SK-N-DZ (cell line): ENCODE measurements at places on chromosomes 4 and X.

DNA sequence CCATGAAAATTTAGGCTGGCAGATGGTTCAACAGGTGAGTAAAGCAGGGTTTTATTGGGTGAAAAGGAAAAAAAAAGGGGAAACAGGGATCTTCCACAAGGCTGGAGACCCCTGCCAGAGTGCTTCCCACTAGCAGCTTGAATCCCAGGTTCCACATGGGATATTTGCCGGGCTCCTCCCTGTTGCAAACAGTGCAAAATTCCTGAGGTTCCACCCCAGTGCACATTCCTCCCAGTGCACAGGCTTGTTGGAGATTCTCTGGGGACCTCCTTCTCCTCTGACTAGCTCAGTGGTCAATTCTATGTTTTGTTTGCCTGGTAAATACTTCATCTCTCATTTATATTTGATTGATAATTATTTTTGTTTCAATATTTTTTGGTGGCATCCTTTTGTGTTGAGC lies 66.4 kb upstream of the UGT2B15 start:
- DNase-seq, result no peak

- DNase-seq, result no peak
Measured at GRCh38 chrX:30593440-30594200, 16.1 kb upstream of the TASL start.

DNA sequence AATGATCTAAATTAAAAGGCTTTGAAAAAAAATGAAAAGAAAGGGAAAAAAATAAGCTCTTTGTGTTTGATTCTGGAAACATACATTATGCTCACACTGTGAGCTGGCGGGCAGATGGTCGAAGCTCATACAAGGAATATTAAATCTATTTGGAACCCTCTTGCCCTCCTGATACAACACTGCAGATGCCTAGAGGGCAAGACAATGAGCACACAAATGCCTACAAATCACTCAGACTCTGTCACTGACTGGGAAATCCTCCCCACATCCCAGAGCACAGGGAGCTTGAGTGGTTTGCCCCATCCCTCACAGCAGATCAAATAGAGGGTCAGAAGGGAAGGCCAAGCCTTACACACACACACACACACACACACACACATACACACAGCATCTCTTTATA lies 320.4 kb downstream of the HNRNPD start:
- no peak for DNase-seq

- no peak for DNase-seq
Measured at GRCh38 chr4:78652282-78652876, 100.8 kb downstream of the ANXA3 start.

GRCh38 chr4:76904646-76905190 lies 6.8 kb upstream of the SOWAHB start:
- DNase-seq, result no peak

DNA sequence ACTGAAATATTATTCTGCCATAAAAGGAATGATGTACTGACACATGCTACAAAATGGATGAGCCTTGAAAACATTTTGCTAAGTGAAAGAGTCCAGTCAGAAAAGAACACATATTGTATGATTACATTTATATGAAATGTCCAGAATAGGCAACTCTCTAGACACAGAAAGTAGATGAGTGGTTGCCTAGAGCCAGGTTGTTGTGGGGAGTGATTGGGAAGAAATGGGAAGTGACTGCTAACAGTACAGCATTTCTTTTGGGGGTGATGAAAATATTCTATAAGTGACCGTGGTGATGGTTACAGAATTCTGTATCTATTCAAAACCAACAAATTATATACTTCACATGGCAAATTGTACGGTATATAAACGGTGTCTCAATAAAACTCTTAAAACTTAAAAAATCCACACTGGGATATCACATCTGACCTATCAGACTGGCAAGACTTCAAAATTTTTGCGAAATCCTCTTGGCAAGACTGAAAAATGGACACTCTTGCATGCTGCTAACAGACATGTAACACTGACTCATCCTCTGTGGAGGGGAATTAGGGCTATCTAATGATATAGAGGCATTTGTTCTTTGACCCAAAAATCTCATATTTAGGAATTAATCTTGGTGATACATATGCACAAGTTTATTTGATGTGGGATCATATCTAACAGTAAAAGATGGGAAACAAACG lies 71.8 kb downstream of the FAM13A start:
- no peak for DNase-seq

GRCh38 chr4:4580494-4580893 lies 38.6 kb upstream of the STX18 start:
- DNase-seq, result no peak

DNA sequence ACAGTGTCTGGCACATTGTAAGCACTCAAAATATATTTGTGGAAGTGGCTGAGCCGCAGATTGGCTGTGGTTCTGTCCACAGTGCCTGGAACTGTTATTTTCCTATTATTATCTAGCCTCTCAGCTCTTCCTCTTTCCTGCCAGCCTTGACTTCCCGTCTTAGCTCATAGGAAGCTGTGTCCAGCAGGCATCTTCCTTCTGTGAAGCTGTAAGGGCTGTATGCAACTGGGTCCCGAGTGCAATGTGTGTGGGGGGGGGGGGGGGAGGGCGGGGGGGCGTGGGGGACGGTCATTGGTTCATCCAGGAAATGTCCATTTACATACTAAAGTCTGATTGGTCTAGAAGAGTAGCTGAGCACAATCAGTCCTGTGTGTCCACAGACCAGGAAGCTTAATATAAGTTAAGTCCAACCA lies 210.7 kb downstream of the PDGFRA start:
- DNase-seq, result peak; percentile 0

GRCh38 chr4:158884280-158884679 lies 115.5 kb downstream of the FNIP2 start:
- no peak for DNase-seq

GRCh38 chr4:74006009-74006476 lies 7.6 kb upstream of the CXCL5 start:
- DNase-seq, result no peak

DNA sequence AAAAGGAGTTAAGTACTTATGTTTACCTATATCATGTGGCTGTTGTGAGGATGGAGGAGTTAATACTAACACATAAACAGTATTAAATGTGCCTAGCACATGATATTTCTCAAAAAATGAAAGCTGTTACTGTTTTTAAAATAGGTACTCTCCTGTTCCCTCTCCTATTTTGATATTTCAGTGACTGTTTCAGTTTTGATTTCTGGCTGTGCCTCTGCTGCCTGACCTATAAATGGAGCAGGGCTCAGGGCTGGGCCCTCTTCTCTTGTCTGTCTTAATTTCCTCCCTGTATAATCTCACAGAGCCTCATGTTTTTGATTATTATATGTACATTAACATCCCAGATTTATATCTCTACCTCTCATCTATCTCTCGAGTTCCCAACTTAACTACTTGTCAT lies 93.3 kb downstream of the UGT8 start:
- DNase-seq, result no peak

DNA sequence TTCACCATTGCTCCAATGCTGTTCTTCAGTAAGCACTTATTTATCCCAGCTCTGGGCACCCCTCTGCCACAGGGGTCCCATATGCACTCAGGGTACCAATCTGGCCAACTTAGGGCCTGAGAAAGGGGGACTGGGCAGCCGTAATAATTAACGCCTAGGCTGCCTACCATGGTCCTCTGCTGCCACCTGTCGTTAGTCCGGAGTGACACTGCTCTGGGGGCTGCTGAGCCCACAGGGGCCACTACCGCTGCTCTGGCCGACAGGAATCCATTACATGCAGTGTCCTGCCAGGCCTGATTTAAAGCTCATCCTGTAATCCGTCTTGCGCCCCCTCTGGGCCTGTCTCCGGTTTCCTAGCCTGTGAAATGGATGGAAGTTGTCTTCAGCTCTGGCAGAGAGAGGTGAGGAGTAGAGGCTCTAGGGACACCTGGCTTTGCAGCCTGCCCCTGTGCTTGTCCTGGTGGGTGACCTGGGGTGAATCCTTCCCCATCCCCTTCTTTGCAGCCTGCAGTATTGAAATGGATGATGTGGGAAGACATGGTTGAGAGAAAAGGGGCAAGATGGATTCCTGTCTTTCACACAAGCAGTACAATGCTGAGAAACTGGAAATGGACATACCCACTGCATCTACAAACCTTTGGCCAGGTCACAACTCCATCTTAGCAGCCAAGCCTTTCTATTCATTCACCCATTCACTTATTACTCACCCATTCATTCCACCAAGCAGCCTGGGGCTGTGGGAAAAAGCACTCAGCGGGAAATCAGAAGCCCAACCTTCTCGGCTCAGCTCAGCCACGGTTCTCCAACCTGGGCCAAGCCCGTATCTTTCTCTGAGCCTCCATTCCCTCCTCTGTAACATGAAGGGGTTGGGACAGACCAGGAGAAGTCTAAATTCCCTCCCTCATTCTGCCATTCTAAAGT lies 116.3 kb upstream of the NALF2 start:
- DNase-seq, result peak; percentile 50

DNA sequence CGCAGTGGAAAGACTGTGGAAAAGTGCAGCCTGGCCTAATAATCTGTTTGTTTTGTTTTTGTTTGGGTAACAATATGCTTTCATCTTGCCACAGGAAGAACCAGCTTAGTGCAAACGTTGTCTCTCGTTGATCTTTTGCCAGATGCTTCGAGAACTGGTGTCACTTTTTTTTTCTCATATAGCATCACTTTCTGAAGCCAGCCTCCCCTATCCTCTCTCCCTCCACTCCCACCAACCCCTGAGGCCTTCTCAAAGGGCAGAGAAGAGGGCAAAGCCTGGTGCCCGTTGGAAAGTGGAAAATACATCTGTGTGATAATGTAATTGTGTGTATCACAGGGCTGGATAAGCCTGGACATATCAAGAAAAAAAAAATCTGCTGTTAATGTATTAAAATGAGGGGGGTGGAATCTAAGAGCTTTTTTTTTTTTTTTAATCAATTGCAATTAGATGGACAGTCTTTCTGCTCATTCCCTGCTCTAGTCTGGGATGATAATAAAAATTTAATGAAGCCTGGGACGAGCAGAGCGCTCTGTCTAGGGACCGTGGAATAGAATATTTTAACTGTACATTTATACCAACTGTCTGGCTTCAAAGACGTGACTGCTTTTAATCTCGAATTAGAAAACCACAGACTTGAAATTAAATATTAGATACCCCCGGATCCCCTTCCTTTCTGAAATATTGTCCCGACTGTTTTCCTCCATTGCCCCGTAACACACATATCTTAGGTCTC lies 8.1 kb downstream of the POU4F2 start:
- no peak for DNase-seq

GRCh38 chr4:102339018-102339417 lies 6.3 kb downstream of the SLC39A8 start:
- DNase-seq, result no peak

GRCh38 chr4:2741626-2742025 lies 14.5 kb downstream of the TNIP2 start:
- no peak for DNase-seq

- peak; percentile 20 for DNase-seq
Measured at GRCh38 chr4:53012738-53013137, 150.6 kb downstream of the RASL11B start.

DNA sequence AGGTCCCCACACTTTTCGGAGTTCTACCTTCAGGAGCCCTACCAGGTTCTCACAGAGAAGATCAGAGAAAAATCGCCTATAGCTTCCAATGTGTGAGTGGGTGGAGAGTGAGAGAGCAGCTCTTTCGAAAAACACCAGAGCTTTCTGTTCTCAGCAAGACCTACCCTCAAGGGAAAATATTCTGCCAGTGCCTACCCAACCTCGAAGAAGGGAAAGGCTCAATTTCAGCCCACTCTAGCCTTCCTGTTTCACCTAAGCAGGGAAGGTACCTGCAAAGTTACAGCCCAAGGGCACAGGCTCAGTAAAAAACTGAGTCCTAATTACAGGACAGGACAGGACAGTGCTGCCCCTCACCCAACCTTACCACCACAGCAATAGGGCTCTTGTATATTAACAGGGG lies 104.0 kb upstream of the WDR17 start:
- DNase-seq, result no peak
